ENCODE measurements at places on chromosomes 5 and 9.

GRCh38 chr9:116414374-116414773, 260.8 kb downstream of the PAPPA start:
- DNase-seq, result no peak

- DNase-seq, result peak; percentile 80
Observed at GRCh38 chr5:26553079-26553478, 485.3 kb downstream of the CDH9 start.

- no peak for DNase-seq
Observed at GRCh38 chr9:33210006-33210715, 29.8 kb upstream of the SPINK4 start.

GRCh38 chr5:310941-311434, 10.5 kb upstream of the AHRR start:
- DNase-seq, result no peak

DNA sequence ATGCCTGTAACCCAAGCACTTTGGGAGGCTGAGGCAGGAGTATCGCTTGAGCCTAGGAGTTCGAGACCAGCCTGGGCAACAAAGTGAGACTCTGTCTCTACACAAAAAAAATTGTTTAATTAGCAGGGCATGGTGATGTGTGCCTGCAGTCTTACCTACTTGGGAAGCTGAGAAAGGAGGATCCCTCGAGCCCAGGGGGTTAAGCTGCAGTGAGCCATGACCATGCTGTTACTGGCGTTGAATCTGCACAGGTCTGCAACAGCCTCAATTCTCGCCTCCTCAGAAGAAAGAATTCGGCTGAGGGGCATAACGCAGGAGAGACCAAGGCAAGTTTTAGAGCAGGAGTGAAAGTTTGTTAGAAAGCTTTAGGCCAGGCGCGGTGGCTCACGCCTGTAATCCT, 18.0 kb downstream of the CCT5 start:
- DNase-seq, result no peak

- DNase-seq, result no peak
Observed at GRCh38 chr5:125148706-125149105, 402.3 kb upstream of the ZNF608 start.

- no peak for DNase-seq
Observed at GRCh38 chr5:118042076-118042475, 946.3 kb downstream of the DTWD2 start.

DNA sequence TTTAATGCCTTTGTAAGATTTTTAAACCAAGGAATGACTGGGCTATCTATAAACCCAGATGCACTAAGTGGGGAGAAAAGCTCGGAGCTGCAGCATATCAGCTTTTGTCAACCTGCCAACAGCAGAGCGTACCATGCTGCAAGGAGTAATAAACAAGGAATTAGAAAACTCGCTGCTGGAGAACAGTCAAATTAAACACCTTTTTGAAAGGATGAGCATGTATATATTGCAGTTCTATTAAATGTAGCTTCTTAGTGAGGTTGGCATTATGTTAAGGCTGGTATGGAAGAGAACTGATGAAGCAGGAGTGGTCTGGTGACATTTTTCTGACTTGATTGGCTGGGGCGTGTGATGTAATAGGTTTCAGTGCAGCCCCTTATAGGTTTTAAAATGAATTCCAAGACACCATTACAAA, 74.7 kb downstream of the PIK3R1 start:
- DNase-seq, result no peak

GRCh38 chr5:59837071-59837470, 56.5 kb downstream of the PDE4D start:
- no peak for DNase-seq

DNA sequence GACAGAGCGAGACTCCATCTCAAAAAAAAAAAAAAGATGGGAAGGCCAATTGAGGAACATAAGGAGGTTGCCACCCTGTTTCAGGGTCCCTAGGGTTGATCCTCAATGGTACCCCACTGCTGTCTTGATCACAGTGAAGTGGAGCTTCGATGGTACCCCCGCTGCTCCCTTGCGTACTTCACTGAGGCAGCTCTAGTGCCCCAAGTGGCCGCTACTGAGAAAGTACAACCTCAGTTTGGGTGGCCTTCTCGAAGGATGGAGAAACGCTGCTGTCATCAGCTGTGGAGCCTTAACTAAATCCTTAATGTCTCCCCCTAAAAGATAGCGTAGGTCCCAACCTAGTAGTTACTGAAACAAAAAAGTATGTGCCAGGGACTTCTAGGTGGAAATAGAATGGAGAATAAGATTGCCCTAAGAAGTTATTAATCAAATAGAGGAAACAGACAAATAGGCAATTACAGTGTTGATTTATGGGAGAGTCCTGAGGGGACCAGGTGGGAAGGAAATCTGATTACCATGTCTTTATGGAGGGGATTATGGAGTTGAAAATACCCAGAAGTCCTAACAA, 6.3 kb downstream of the TESK1 start:
- no peak for DNase-seq

- no peak for DNase-seq
Observed at GRCh38 chr5:93924628-93925027, 183.2 kb upstream of the POU5F2 start.

GRCh38 chr9:108972626-108973209, 38.5 kb downstream of the ABITRAM start:
- no peak for DNase-seq

GRCh38 chr5:178426326-178427130, 163.7 kb downstream of the COL23A1 start:
- no peak for DNase-seq

DNA sequence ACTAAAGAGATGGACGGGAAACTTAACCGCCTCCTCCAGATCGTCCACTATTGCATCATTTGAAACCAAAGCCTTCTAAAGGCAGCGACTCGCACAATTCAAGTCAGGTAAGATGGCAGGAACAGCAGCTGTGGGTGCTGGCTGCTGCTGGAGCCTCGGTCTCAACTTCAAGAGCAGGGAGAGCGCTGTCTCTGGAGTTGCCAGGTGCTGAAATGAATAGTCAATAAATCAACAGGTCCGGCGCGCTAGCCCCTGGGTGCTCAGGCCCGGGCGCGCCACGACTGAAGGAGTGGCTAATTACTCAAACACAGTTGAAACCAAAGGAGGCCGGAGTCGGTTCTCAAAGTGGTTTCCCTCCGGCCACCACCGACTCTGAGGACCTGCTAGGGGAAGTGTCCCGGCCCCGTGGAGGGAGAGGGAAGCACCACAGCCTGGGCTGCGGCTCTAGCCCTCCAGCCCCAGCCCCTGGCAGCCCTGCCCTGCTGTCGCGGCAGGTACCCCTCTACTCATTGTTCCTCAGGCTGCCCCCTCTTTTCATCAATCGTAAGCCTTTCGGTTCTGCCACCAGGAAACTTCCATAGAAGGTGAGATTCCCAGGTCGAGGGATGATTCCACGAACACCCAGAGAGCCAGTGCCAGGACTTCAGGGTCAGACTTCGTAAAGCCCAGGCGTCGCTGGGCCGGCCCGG, 804 bp downstream of the TTC39B start:
- no peak for DNase-seq

DNA sequence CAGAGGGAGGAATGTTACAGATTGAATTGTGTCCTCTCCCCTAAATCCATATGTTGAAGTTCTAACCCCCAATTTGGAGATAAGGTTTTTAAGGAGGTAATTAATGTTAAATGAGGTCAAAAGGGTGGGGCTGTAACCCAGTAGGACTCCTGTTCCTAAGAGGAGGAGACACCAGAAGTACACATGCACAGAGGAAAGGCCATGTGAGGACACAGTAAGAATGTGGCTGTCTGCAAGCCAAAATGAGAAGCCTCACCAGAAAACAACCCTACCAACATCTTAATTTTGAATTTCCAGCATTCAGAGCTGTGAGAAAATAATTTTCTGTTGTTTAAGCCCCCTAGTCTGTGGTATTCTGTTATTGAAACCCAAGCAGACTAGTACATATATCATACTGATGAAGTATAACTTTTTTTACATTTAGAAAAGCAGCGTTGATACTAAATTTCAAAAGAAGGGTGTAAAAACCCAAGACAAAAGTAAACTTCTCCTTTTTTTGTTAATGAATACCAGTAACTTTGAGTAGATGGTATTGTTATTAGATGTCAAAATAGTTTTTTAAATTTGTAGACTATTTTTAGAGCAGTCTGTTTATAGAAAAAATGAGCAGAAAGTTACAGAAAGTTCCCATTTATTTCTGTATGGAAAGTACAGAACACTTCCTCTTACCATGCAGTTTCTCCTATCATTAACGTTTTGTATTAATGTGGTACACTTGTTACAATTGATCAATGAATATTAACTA, 25.1 kb downstream of the RNF180 start:
- no peak for DNase-seq

DNA sequence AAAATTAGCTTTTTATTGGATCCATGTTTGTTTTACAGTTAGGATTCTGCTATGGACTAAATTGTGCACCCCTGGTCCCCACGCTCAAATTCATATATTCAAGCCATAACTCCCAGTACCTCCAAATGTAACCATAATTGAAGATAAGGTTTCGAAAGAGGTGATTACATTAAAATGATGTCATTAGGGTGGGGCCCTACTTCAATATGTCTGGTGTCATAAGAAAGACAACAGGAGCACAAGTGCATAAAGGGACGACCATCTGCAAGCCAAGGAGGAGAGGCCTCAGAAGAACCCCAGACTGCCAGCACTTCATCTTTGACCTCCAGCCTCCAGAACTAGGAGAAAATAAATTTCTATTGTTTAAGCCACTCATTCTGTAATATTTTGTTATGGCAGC, 7.4 kb upstream of the HNRNPA0 start:
- no peak for DNase-seq

DNA sequence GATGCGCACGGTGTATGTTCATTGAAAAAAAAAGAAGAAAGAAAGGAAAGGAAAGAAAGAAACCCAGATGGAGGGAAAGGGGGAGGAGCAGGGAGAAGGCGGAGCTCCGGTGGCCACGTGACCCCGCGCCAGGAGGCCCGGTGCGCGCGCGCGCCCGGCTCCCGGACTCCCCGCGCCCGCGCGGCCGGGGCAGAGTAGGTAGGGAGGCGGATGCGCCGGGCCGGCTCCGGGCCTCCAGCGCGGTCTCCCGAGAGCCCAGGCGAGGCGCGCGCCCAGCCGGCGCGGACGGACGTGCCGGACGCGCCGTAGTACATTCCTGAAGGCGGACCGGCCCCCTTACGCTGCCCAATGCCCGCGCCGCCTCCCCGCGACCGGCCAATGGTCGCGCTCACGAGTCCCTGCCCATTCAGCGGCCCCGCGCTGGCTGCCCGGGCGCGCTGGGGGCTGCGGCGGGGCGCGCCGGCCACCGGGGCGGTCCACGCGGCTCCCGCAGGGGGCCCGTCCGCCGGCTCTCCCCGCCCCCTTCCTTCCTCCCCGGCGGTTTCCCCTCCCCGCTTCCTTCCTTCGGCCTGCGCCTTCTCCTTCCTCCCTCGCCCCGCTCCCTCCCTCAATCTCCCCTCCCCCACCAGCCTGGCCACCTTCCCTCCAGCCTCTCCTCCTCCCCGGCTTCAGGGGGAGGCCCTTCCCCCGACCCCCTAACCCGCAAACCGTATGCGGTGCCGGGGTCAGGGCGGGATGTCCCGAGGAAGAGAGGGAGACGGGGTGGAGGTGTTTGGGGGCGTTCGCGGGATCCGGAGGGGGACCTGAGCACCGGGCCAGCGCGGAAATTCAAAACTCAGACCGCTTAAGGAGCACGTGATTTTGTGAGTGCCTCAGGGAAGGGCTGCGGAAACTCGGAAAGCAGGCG, 5.8 kb downstream of the PTCH1 start:
- peak; percentile 68 for DNase-seq

- no peak for DNase-seq
Observed at GRCh38 chr5:137822158-137822764, 45.4 kb upstream of the MYOT start.

DNA sequence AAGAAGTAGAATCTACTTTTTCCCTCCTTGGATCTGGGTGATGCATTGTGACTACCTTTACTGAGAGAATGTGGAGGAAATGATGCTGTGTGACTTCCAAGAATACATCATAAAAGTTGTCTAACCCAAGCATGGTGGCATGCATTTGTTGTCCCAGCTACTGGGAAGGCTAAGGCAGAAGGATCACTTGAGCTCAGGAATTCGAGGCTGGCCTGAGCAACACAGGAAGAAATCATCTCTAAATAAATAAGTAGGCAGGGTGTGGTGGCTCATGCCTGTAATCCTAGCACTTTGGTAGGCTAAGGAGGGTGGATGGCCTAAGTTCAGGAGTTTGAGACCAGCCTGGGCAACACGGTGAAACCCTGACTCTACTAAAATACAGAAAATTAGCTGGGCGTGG, 143.2 kb upstream of the VLDLR start:
- no peak for DNase-seq

- no peak for DNase-seq
Observed at GRCh38 chr5:168311061-168311566, 19.7 kb downstream of the WWC1 start.

All from HS-5 (cell line).